ENCODE measurements at places on chromosomes 11 and 22.

GRCh38 chr11:34356576-34356912 is 1.3 kb downstream of the ABTB2 start:
- peak; percentile 43 for DNase-seq

GRCh38 chr11:19817870-19818269 is 105.2 kb downstream of the NAV2 start:
- no peak for DNase-seq

DNA sequence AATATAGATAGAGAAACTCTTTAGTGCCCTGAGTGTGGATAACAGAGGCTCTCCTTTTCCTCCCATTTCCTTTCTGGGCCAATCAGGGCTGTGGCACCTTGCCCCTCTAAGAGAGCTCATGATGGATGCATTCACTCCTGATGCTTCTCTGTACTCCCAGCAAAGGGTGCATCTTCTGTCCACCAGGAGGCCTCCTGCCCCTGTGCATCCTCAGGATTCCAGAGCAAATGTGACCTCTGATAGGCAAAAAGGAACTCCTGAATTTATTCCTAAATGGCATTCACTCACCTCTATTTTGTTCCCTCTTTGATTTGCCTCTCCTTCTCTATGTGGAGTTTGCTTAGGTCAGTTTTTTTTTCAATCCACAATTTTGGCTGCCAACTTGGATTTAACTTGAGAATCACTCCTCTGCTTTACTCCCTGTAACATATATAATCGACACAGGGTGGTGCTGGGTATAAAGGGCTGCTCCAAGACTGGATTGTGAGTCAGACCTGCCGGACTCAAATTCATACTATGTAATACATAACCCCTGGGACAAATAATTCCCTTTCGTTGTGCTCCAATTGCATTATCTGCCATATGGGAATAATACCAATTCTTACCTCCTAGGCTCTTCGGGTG is 1.1 kb upstream of the MRGPRX4 start:
- DNase-seq: peak; percentile 18

DNA sequence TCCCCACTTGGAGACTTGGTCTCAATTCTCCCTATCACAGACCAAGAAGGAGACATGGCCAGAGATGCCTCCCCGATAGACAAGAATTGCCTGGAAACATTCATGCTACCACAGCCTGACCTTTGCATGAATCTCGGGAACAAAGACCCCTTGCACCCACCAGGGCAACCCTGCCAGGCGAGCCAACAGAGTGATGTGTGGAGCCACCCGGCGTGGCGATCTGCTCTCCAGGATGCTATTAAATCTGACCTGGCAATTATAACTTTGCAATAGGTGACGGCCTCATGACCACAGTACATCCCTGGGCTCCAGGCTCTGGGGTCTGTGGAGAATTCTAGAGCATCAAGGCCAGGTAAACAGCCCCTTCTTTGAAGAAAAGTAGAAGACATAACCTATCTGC is 31.1 kb upstream of the MN1 start:
- no peak for DNase-seq

GRCh38 chr11:3095712-3096361 is 38.6 kb upstream of the CARS1 start:
- DNase-seq: no peak

DNA sequence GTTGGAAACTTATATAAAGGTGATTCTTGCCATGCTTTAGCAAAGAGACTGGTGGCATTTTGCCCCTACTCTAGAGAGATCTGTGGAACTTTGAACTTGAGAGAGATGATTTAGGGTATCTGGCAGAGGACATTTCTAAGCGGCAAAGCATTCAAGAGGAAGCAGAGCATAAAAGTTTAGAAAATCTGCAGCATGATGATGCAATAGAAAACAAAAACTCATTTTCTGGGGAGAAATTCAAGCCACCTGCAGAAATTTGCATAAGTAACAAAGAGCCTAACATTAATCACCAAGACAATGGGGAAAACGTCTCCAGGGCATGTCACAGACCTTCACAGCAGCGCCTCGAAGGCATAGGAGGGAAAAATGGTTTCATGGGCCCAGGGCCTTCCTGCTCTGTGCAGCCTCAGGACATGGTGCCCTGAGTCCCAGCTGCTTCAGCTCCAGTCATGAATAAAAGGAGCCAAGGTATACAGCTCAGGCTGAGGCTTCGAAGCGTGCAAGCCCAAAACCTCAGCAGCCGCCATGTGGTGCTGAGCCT is 83.4 kb downstream of the MRTFA start:
- no peak for DNase-seq

DNA sequence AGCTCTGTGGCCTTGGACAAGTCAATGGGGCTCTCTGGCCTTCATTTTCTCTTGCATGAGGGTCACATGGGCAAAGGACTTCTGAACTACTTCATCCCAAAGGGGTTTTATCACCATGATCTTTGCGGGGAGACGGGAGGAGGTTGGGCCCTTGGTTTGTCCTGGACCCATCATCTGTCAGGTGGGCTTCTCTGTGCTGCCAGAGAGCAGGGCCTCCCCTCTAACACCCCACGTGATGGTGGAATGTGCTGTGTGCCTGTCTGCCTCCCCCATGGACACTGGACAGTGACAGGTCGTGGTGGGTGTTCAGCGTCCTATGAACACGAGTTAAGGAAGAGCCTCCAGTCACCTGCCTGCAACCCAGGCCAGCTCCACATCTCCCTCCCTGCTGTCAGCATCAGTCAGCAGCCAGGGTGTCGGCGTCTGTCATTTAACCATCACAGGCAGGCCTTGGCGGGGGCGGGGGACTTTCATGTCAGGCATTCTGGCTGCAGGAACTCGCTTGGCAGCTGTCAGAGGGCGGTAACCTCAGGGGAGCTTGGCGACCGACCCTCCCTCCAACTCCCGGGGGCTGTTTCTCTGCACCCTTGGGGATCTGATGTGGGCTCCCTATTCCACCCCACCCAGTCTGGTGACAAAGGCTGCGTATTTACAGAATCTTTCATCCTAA is 2.6 kb upstream of the SUN2 start:
- no peak for DNase-seq

GRCh38 chr11:63897459-63898146 is 19.4 kb downstream of the RCOR2 start:
- no peak for DNase-seq

GRCh38 chr11:64933213-64933934 is 2.3 kb downstream of the GPHA2 start:
- DNase-seq: no peak

DNA sequence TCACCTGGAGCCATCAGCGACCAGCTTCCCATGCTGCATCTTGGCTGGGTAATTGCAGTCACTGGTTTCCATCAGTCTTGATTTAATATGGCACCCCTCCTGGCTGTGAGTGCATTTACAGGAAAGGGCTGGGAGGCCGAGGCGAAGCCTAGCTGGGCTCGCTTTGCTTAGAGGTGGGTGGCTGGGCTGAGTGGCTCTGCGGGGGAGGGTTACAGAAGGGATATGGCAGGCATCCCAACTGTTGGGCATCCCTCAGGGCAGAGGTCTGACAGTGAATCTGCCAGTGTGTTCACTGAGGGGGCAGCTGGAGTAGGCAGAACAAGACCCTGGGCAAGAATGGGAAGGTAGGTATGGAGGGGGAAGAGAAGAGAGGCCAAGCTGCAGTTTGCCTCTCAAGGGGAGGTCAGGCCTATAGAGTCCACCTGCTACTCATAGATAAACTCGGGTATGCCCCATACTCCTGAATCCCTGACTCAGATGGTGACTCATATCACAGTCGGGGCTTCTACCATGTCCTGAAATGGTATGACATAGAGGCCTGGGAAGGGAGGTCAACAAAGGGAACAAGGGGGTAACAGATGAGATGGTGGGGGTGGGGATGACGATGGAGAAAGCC is 77.5 kb upstream of the PHOX2A start:
- no peak for DNase-seq

- DNase-seq: no peak
Measured at GRCh38 chr22:29106839-29107238, 34.0 kb downstream of the KREMEN1 start.

DNA sequence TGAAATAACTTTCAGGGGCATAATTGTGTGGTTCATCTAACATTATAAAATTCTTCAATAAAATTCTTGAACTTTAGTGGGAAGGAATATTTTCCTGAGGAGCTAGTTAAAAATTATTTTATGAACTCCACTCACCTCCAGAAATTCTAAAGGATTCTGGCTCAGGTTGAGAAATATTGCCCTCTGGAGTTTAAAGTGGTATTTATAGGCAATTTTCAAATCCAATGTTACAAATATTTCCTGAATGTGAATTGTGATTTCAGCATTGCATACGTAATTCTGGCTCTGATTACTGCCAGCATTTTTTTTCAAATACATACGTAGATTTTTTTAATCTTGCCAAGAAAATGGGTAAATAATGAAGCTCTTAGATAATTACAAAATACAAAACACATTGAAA is 598.2 kb upstream of the ANO3 start:
- no peak for DNase-seq

DNA sequence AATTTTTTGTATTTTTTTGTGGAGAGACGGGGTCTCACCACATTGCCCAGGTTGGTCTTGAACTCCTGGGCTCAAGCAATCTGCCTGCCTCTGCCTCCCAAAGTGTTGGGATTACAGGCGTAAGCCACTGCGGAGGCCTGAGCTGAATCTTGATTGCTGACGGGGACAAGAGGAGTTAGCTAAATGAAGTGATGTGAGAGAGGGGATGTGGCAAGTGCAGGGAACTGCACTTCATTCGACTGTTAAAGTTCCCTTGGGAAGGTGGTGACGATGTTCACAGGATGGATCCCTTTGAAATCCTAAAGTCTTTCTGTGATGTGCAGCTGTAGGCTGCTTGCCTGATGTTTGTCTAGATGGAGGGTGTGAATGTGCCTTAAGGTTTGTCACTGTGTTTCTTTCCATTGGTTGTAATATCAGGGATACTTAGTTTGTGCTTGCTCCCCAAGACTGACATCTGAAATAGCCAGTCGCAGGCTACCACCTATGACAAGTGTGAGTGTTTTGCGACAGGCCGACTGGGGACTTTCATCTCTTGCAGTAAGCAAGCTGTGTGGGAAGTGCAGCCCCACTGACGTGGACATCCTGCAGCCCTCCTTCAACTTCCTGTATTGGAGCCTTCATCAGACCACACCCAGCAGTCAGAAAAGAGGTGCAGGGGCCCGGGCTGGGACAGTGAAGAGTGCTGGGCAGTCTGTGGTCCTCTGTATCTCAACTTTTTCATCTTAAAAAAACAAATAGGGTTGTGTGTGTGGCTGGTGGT is 19.6 kb upstream of the CCDC134 start:
- DNase-seq: peak; percentile 72

DNA sequence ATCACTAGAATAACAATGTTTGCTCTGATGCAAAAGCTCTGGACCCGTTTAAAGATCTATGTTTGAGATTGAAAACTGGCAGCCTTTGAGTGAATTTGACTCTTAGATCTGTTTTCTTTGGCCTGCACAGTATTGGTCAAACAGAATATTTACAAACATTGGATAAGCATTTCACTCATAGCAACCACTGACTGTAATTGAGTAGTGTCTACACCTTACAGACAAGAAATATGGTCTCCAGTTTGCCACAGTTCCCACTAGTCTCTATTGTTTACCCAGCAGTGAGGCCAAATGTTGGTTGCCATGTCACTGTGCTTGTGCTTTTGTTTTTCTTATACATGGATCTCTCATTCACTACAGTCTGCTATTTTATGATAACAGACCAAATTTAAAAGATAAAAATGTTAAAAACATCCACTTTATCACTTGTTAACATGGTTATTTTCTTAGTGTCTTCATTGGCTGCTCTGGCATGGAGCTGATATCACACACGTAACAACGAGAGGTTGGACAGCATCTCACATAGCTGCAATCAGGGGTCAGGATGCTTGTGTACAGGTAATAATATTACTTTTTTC is 12.2 kb downstream of the ANKRD42 start:
- no peak for DNase-seq

DNA sequence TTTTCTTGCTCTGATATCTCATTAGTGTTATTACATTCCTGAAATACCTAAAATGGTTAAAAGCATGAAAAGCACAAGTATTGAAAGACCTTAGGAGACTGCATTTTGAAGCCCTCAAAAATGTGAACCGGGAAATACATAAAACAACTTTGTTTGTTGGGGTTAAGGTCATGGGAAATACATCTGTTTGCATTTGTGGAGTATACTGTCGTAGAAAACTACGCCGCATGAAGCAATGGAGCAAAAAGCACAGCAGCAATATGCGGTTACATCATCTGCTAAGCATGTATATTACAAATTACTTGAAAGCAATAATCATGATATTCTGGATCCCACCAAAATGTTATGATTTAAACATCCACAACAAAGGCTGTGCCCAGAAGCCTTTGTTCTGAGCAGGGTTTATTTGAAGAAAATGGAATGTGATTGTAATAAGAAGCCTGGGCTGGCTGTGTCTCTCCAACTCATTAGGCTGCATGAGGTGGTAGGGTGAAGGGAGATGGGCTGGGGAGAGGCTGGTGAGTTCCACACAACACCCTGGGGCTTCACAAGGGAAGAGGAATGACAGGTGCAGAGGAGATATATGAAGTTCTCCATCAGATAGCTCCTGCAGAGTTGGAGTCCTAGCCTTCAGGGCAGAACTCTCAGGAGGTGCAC is 64.7 kb upstream of the LIN7C start:
- no peak for DNase-seq

DNA sequence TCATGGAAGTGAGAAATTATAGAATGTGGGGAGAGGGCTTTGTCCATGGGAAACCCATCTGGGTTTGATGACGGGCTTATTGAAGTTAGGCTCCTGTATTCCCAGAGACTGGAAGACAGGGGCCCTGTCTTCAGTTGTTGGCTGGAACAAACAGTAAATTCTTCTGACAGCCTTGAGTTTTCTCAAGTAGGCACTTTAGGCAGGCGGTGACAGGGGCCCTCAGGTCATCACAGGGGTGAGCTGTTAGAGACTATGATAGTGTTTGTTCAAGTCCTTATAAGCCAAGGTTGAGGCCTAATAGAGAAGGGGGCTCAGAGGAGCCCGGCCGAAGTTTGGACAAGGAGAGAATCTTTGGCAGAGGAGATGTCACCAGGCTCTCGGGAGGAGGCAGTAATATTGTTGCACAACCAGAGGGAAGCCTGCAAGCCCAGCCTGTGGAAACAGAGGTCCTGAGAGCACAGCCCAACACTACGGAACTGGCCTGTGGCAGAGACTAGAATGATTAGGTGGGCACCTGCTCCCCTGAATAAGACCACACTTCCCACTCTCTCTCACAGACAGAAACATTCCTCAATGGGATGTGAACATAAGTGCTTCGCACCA is 20.2 kb upstream of the IL17RA start:
- DNase-seq: no peak
